Pancreas (tissue), 10 donors: ENCODE measurements at places on chromosomes 5 and 9. TPM values are rescaled to one million over a fixed set of nuclear protein-coding genes. Genes with fewer than 3 reads are reported as not detected.

Gene FASTKD3
- polyA plus RNA-seq: 10.3 TPM

Gene LCN9
- not detected for polyA plus RNA-seq

Gene NTRK2
- polyA plus RNA-seq: 11.3 TPM

Gene CERCAM
- polyA plus RNA-seq: 21.3 TPM

Gene NAA35
- polyA plus RNA-seq: 6.6 TPM

Gene ASS1
- polyA plus RNA-seq: 71.4 TPM

Gene ACO1
- 13.1 TPM for polyA plus RNA-seq
